ENCODE measurements at places on chromosomes 6 and 20.

DNA sequence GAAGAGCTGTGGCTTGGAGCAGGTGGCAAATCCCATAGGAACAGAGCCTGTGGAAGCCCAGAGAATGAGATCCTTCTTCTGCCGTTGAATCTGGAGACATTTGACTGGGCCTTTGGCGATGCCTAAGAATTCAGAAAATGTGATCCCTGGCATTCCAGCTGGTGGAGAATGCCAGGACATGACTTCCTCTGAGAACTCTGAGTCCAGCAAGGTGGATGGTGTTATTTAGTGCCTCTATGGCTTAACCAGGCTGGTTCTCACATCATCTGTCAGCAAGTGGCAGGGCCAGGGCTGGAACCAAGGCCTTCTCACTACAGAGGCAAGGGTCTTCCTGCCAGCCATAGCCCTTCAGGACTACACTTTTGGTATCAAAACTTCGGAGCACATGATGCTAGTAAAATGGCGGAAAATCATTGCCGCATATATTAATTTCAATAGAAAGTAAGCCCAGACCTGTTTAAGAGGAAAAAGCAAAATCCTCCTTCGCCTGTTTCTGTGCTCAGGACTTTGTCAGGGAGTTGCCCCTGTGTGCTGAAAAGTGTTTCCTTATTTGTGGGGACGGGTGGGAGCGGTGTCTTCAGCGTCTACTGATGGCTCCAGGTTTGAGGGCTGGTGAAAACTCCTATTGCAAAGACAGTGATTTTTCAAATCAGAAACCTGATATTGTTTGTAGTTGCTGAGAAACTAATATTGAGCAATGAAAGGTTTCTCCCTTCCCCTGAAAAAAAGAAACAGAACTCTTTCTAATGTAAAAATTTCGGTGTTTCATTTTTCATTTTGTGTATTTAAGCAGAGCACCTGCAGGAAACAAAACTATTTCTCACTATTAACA is 23.9 kb downstream of the DUSP22 start:
- DNase-seq: no peak

DNA sequence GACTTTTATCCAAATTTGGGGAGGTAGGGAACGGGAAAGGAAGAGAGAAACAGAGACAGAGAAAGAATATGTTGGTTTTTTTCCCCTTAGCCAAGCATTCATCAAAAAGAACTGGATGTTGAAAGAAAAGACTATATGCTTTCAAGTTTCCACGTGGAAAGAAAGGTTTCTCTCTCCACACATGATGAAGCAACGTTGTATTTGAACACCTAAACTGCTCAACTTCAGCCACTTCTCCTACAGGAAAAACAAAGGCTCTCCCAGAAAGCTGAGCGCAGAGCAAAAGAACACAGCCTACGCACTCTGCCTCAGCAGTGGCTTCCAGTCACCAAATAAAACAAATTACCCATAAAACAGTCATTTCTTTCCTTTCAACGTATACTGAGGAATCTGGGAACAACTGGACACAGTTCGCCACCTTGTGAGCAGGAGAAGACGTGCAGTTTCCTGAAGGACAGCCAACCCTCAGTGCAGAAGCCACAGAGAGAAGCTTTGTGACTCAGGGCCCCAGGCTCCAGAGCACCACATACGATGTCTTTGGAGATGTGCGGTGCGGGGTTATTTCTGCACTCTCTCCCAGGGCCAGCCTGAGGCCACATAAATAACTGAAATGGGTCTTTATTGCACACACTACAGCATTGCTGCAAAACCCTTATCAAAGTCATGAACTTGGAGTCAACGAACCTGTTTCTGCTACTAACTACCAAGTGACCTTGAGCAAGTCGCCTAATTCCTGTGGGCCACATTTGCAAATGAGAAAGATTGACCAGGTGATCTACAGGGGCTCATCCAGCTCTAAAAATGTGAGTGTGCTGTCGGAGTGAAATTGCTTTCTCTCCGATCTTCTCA is 10.1 kb downstream of the IL17F start:
- peak; percentile 70 for DNase-seq

DNA sequence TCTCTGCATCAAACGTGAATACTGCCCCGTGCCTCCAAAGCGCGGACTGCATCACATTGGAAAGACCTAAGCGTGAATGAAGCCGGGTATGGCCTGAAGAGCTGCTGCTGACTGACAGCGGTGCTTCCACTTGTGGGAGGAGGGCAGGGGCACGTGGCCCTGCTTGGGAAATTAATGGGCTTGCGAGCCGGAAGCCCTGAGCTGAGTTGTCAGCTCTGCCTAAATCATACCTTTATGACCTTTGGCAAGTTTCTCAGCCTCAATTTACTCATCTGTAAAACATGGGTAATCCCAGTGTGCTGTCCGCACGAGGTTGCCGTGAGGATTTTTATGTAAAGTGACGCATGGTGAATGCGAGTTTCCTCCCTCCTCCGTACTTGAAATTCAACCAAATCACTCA is 67.0 kb upstream of the FOXQ1 start:
- DNase-seq: no peak

- DNase-seq: no peak
Measured at GRCh38 chr20:46599227-46599987, 49.0 kb upstream of the OCSTAMP start.

DNA sequence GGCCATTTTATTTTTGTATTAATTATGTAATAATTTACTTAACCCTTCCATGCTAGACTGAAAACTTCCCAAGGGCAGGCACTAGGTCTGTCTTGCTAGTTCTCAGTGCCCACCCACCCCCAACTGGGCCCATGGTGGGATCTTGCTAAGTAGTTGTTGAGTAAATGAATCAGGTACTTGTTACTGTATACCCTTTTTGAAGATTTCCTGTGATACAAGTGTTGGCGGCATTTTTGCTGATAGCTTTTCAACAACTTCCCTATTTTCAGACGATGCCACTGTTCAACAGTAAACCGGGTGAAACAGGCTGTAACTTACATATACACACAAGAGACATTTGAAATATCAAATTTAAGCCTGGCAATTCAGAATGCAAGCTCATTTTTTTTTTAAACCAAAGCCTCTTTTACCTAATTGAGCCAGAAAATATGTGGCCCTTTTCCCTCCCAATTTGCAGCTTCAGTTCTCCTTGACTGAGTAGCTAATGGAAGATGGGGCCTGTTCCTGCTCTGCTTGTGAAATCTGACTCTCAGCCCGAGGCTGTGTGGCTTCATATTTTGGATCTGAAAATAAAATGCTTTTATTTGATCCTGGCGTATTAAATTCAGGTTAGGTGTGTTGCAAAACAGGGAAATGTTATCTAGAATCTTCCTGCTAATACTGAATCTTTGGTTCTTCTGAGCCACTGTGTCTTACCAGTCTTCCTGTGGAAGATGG is 288.3 kb downstream of the NRN1 start:
- DNase-seq: no peak
